ENCODE measurements at places on chromosomes 6 and 20. TPM values are rescaled to one million over a fixed set of nuclear protein-coding genes. Genes with fewer than 3 reads are reported as not detected.

- peak; percentile 93 for DNase-seq
- H3K27me3 ChIP-seq, result no peaks in the 10 kb centered on the region
- no peaks in the 10 kb centered on the region for H3K36me3 ChIP-seq
- peak overlapping the region; percentile 48 for H3K27ac ChIP-seq
- no peak overlapping the region for H3K4me3 ChIP-seq
Measured at GRCh38 chr6:168574075-168574698, 133.2 kb downstream of the SMOC2 start.

GRCh38 chr6:5142131-5142530, 57.0 kb downstream of the PPP1R3G start:
- no peak overlapping the region for H3K27ac ChIP-seq
- H3K36me3 ChIP-seq, result no peaks in the 10 kb centered on the region
- H3K27me3 ChIP-seq, result no peaks in the 10 kb centered on the region
- no peaks in the 10 kb centered on the region for H3K4me1 ChIP-seq
- DNase-seq, result no peak
- H3K4me3 ChIP-seq, result no peak overlapping the region

DNA sequence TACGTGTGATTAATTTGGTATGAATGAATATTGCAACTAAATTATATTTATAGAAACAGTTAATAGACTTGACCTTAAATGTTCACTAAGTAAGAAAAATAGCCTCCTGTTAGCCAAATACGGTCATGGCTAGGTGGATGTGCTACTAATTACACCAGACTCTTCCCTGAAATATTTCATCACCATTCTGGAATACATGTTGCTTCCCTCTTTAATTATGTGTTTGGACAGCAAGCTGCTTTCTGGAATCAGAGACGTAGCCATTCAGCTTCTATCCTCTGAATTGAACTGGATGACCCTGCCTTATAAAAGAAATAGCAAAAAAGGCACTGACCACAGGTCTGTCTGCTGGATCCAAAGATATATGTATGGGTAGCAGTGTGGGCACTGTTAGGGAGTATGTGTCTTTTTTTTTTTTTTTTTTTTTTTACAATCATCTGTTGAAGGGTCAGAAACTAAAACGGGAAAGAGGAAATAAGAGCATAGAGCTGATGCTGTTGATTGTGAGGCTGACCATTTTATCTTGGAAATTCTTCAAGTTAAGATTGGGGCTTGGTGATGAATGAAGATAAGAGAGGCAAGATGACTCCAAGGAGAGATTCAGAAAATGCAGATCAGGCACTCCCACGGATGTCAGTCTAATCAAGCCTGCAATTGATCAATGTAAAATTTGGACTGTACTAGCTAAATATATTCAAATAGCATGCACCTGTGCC, 283.2 kb upstream of the HSF2 start:
- no peaks in the 10 kb centered on the region for H3K36me3 ChIP-seq
- no peaks in the 10 kb centered on the region for H3K27me3 ChIP-seq
- no peak overlapping the region for H3K4me3 ChIP-seq
- DNase-seq, result no peak
- H3K27ac ChIP-seq, result no peak overlapping the region

GRCh38 chr6:161618831-161619454, 345.1 kb upstream of the AGPAT4 start:
- H3K36me3 ChIP-seq, result no peaks in the 10 kb centered on the region
- no peaks in the 10 kb centered on the region for H3K27me3 ChIP-seq
- no peak overlapping the region for H3K27ac ChIP-seq
- peaks cover 2% of the 10 kb centered on the region for H3K4me1 ChIP-seq
- DNase-seq, result no peak

DNA sequence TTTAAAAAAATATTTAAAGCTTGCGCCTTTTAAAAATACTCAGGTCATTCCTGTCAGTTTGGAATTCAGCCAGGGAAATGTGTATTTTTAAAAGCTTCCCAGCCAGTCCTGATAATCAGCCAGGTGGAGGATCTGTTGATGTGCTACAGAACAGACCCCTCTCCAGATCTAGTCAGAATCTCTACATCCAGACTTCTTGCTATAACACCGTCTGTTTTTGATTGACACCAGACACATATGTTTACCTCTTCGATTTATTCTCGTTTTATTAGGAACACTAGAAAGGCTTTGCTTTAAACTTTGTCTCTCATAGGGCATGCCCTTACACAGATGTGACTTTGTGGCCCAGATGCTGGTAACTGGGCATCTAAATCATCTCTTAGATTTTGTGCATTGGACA, 11.7 kb downstream of the PARD6B start:
- DNase-seq, result peak; percentile 10
- H3K36me3 ChIP-seq, result no peaks in the 10 kb centered on the region
- H3K4me1 ChIP-seq, result peaks cover 23% of the 10 kb centered on the region
- no peak overlapping the region for H3K4me3 ChIP-seq
- H3K27me3 ChIP-seq, result no peaks in the 10 kb centered on the region

EIF6 gene
- total RNA-seq, result 124 TPM

HLA-DOA gene
- total RNA-seq, result 30.2 TPM

FOXS1 gene
- not detected for total RNA-seq

GDAP1L1 gene
- not detected for total RNA-seq

- H3K27ac ChIP-seq, result no peak overlapping the region
- no peaks in the 10 kb centered on the region for H3K4me1 ChIP-seq
- no peaks in the 10 kb centered on the region for H3K36me3 ChIP-seq
- no peaks in the 10 kb centered on the region for H3K27me3 ChIP-seq
- H3K4me3 ChIP-seq, result no peak overlapping the region
Measured at GRCh38 chr20:58923117-58923712, 57.8 kb upstream of the NELFCD start.

Data from vagina (tissue), 2 donors.